ENCODE measurements at places on chromosomes 5 and 9.

DNA sequence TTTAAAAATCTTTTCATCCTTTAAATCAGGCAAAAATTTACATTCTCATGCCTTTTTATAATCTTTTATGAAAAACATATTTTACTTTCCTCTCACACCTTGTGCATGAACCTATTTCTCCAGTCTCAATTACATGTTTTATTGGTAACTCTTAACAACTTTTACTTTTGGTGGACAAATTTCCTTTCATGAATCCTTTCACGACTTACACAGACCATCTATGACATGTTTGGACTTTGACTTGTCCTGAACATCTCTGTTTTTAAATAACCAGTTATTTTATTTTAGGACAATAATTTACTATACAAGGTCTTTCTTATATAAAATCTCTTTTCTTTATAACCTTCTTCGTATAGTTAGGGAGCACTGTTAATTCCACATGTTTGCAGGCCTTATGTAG lies 26.5 kb upstream of the MTMR12 start:
- no peak for DNase-seq

GRCh38 chr5:39700523-39700922 lies 275.7 kb upstream of the DAB2 start:
- no peak for DNase-seq

DNA sequence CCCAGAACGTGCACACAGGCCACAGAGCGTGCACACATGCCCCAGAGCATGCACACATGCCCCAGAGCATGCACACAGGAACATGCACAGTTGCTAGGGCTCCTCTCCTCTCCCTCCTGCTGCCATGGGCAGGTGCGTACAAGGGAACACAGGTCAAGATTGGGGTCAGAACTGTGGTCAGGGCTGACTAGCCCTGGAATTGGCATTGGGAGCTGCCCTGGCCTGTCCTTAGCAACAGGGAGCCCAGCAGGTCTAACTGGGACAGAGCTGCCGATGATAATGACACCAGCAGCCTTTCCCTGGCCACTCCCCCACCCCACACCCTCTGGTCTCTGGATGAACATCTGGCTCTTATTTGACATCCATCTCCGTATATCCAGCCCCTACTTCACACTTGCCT lies 8.0 kb downstream of the PCDH1 start:
- DNase-seq = no peak

- DNase-seq = no peak
Observed at GRCh38 chr5:55583578-55583977, 48.8 kb upstream of the PLPP1 start.

- DNase-seq = no peak
Observed at GRCh38 chr5:35438786-35439185, 178.9 kb upstream of the SPEF2 start.

DNA sequence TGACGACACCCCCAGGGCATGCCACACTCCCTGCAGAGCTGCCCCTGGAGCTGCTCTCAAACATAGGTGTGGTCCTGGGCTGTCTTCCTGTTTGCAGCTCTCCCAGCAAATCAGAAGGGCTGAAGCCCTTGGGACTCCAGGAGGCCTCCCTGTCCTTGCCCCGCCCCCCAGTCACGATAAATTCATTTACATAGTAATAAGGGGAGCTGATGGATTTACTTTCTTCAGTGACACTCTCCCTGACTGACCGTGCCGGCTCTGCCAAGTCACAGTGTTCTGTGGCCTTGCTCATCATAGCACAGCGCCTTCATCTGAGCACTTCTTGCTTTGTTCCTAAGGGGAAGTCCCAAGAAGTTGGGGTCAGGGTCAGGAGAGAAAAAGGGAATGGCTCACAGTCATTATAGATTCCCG lies 121.4 kb downstream of the ENC1 start:
- DNase-seq = no peak

- DNase-seq = no peak
Observed at GRCh38 chr5:1139331-1140170, 27.7 kb upstream of the SLC12A7 start.

DNA sequence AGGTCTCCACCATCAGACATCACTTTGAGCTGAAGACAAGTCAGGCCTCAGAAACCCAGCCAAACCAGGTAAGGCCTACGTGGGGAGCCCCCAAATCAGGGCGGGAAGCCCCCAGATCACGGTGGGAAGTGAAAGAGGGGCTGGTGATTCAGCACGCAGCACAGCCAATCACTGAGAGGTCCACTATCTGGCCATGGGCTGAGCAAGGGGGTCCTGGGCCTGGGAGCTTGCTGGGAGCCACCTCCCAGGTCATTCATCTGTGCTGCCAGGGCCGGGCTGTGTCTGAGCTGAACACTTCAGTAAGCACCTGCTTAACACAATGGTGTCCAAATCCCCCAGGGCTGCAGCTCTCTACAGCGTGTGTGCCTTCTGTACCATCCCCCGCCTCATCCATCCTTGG lies 15.5 kb downstream of the MED10 start:
- DNase-seq = no peak

- DNase-seq = no peak
Observed at GRCh38 chr9:94847486-94847885, 121.0 kb downstream of the AOPEP start.

GRCh38 chr5:124729720-124730359 lies 16.6 kb downstream of the ZNF608 start:
- DNase-seq = no peak

GRCh38 chr9:82489201-82489821 lies 500.7 kb downstream of the SPATA31D1 start:
- no peak for DNase-seq

- no peak for DNase-seq
Observed at GRCh38 chr9:79152306-79152705, 419.5 kb upstream of the TLE4 start.

DNA sequence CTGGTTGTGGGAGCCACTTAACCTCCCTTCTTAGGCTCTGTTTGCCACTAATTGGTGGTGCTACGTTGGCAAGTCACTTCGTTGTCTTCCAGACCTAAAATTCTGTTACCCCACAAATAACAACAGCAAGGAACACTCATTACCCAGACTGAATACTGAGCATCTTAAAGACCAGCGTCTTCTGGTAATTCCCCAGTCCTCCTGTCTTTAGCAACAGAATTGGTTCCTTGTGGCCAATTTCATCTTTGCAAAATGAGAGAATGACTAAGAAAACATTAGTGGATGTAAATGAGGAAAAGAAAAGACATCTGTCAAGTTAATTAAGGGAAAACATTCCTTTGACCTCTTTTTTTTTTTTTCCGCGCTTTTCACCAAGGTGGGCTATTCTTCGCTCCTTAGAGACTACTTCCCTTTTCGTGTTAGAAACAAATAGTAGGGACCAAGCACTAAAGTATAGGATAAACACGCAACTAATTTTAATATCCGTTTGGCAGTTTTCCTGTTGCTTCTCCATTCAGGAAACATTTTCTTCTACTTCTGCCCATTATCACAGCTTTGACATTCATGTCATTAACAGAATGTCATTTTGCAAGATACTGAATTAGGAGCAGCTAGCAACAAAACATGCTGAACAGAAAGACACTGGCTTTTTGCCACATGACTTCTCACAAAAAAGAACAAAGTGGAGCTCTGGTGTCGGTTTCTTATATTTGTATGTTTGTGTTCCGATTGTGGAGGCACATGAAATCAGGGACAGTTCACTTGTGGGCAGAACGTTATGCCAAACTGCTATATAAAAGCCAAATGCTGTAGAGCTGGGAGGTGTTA lies 154.2 kb downstream of the CD180 start:
- no peak for DNase-seq

- no peak for DNase-seq
Observed at GRCh38 chr5:54803471-54804011, 181.9 kb downstream of the ESM1 start.
